ENCODE measurements at places on chromosomes 13 and 19.

- no peak for DNase-seq
Measured at GRCh38 chr13:93561576-93562225, 335.1 kb downstream of the GPC6 start.

DNA sequence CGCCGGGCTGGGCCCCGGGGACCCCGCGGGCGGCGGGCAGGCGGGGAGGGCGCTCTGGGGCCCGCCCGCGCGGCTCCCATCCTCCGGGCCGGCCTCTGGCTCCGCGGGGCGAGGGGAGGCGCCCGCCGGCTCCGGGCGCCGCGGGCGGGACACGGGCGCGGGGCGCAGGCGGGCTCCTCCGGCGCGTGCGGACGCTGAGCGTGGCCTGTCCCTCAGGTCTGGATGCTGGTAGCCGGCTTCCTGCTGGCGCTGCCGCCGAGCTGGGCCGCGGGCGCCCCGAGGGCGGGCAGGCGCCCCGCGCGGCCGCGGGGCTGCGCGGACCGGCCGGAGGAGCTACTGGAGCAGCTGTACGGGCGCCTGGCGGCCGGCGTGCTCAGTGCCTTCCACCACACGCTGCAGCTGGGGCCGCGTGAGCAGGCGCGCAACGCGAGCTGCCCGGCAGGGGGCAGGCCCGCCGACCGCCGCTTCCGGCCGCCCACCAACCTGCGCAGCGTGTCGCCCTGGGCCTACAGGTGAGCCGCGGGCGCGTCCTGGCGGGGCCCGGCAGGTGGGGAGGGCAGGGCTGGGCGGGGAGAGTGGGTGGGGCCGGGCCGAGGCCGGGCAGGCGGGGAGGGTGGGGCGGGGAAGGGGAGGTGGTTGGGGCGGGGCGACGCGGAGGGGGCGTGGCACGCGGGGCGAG lies 420 bp downstream of the IL17D start:
- peak; percentile 55 for DNase-seq

DNA sequence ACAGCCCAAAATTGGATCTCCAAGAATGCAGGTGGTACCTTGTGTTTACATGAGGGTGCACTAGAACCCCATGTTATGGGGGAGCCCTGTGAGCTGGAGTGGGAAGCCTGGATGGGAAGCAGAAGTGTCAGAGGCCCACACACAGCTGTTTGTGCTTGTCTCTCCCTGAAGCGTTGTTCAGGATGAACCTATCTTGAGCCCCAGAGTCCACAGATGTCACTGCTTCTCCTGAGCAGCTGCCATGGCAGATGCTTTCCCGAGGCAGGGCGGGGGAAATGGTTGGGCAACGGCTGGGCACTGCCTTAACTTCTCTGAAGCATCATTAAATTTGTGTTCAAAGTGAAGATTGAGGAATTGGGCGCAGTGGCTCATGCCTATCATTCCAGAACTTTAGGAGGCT lies 17.1 kb upstream of the CHST8 start:
- no peak for DNase-seq

GRCh38 chr13:109784590-109785140 lies 1.7 kb downstream of the IRS2 start:
- DNase-seq, result no peak

- DNase-seq, result no peak
Measured at GRCh38 chr19:16378291-16378889, 53.8 kb downstream of the KLF2 start.

DNA sequence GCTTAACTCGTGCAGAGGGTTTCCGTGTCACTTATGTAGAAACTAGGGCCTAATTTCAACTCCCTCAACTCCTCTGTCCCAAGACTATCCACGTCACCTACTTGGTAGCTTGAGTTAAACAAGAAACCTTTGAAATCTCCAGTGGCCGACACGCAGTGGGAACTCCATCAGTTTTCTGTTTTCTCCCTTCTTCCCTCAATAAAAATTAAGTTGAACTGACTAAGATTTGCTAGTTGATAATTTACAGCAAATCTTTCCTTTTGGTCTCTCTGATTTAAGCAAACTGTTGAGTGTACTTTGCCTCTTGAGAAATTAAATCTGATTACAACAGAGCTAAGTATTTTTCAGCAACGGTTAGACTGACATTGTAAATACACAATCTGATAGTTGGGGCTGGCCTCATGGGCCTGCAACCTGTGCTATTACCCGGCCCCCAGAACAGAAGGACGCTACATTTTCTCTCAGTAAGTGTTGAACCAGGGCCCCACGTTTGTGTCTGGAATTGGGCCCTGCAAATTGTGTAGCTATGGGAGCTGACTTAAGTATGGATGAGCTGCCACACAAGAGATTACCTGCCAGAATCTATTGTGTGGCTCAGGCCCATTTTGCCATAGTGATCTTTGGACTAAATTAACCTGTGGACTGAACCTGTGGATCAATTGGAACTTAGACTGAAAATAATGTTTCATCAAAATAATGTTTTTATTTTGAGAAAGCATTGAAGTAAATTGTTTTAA lies 708 bp upstream of the ESD start:
- no peak for DNase-seq

- DNase-seq, result no peak
Measured at GRCh38 chr19:38684078-38684861, 36.8 kb downstream of the ACTN4 start.

DNA sequence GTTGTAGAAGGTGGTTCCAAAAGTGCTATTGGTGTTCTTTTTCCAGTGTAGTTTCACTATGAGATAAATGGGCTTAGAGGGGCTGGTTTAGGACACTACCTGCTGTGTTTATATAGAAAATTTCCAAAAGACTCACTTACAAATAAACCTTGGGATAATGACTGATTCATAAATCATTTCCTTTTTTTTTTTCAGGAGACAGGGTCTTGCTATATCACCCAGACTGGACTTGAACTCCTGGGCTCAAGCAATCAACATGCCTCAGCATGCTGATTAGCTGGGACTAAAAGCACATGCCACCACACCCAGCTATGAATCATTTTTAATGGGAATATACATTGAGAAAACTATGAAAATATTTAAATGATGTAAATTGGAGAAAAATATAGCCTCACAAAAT lies 376.6 kb downstream of the PCDH9 start:
- DNase-seq, result no peak

DNA sequence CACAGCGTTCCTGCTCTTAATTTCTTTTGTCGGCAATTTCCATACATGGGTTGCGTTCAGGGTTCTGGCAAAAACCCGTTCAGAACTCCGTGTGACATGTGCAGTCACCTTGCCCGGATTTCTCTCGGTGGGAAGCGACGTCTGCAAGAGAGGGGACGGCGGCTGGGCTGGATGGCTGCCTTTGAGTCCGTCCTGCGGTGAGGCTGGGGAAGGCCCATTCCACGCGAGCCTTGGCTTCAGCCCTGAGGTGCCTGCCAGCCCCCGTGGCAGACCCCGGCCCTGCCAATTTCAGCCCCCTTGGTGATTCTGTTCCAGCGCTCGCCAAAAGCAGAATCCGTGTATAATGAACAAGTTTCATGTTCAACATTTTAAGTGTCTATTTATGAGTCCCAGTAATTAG lies 72.6 kb upstream of the TSHZ3 start:
- DNase-seq, result no peak

GRCh38 chr13:53220038-53220437 lies 191.4 kb downstream of the OLFM4 start:
- no peak for DNase-seq

- DNase-seq, result no peak
Measured at GRCh38 chr13:100714478-100714877, 39.9 kb upstream of the TMTC4 start.

DNA sequence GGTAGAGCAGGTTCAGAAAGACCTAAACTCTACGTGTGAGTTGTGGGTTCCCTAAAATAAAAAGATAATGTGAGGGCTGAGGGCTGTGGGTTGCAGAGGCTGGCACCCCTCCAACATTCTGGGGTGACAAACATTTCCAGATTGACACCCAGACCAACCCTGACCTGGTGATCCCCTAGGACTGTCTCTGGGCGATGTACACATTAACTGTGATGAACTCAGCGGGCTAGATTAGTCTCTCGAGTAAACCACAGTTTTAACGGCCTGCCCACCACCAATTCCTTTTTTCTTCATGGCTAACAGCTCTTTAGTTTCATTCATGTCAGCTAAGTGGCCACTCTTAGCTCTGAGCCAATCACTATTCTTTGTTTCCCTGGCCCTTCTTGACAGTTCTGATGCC lies 24.8 kb downstream of the SIAH3 start:
- DNase-seq, result no peak

- no peak for DNase-seq
Measured at GRCh38 chr13:43303033-43303729, 279.8 kb downstream of the DNAJC15 start.

- no peak for DNase-seq
Measured at GRCh38 chr13:100542826-100543156, 45.8 kb downstream of the GGACT start.

DNA sequence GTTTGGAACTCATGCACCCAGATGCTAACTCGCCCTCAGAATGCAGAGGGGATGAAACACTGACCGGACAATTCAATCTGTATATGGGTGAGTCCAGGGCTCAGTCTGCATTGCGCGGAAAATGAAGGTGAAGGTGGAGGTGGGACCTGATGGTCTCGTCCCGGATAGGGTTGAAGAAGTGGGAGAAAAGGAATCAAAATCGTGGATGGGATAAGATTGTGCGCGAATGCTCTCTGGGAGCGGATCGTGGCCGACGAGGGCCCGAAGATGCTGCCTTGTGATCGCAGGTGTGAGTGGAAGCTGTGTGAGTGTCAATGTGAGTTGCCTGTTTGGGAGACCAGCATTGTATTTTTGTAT lies 594 bp upstream of the ZNF850 start:
- no peak for DNase-seq

DNA sequence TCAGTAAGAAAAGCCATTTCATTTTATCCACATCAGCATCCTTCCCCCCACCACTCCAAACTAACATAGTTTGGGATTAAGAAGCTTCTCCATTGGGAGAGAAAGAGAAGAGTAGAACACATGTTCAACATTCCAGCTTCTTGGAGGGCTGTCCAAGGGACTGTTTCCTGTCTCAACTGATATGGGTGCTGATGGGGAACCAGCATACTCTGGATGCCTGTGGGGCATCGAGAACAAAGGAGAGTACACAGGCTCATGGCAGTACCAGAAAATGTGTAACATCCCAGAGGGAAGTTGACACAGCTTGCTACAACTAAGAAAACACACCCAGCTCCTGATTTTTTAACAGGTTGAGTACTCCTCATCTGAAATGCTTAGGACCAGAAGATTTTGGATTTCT lies 24.7 kb downstream of the SUCLA2 start:
- DNase-seq, result no peak

DNA sequence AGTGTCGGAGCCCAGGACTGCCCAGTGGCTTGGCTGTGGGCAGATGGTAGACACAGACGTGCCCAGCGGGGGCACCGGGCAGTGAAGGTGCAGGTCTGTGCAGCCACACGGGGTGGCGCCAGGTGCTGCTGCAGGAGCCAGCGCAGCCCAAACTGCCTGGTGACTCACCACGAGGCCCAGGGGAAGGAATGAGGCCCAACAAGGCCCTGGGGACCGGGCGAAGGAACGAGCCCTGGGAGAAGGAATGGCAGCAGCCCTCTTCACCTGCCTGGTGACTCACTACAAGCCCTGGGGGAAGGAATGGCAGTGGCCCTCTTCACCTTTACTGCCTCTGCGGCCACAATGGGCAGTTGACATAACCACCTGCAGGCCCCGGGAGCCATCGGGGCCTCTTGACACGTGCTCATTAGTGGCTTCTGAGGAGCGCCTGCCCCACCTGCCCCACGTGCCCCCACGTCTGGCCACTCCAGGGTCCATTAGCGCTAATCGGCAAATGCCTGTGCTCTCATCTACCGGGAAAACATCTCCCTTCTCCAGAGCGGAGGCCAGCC lies 9.3 kb downstream of the MED16 start:
- DNase-seq, result no peak

GRCh38 chr19:35495107-35496064 lies 5.1 kb upstream of the KRTDAP start:
- DNase-seq, result peak; percentile 65

DNA sequence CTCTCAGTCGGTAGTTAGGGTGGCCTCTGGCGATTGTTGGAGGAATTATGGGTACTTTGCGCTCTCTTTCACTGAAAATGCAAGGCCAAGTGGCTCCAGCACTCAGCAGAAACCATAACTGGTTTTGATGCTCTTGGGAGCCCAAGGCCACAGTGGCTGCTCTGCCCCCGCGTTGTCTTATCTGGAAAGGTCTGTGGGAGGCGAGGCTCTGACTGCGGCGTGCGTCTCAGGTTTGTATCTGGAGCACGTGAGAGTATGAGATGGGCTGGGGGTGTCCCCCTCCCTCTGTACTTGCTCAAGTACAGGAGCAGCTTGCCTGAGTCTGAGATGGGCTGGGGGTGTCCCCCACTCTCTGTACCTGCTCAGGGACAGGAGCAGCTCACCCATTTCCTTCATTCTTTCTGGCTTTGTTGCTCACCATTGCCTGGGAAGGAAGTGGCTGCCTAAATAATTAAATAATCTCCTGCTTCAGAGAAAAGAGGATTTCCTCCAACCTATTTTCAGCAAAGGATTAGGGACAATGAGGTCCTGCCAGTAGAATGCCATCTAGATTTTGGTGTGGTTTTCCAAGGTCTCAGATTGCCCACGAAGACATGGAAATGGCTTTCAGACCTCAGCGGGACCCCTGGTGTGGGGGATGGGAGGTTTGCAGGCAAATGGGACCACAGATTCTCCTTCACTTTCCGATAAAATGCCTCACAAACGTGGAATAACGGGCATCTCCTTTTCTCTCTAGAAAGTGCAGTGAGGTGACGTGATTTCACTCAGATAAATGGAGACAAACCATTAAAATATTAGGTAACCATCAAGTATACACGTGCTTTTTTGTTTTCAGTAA lies 14.7 kb downstream of the ATP11A start:
- DNase-seq, result no peak

DNA sequence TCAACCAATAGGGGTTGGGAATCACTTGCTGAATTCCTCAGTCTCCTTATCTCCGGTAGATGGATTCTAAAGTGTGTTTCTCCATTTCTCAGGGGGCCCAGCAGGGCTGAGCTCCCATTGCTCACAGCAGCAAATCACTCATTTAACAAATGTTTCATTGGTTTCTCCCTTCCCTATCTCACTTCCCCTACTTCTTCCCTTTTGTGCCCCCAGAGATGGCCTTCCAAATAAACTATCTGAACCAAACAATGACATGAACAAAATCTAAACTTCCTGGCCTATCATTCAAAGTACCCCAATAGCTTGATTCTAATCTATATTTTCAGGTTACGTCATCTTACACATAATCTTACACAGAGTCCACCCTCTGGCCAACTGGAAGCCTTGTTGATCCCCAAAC lies 60.4 kb downstream of the DLEU7 start:
- no peak for DNase-seq

- no peak for DNase-seq
Measured at GRCh38 chr19:33574824-33575223, 46.9 kb upstream of the CHST8 start.

DNA sequence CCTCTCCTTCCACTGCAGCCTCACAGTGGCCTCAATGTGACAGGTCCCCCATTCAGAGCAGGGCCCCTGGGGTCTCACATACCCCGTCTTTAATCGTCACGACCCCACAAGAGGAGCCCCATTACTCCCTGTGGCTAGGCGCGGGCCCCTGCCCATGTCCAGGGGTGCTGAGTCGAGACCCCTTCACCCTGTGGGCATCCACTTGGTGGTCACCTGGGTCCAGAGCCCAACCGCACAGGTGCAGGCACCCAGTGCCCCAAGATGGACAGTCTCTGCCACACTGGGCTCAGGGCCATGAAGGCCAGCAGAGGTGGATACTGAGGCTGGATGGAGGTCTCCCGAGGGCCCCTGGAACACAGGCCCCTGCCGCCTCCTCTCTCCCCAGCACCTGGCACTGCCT lies 3.0 kb downstream of the TMEM259 start:
- no peak for DNase-seq

Data from activated CD4-positive, alpha-beta T cell treated with anti-CD3 and anti-CD28 coated beads for 1 hour (primary cell).